Sigmoid colon (tissue), 7 donors: ENCODE measurements at places on chromosomes 16 and 17. TPM values are rescaled to one million over a fixed set of nuclear protein-coding genes. Genes with fewer than 3 reads are reported as not detected.

DNA sequence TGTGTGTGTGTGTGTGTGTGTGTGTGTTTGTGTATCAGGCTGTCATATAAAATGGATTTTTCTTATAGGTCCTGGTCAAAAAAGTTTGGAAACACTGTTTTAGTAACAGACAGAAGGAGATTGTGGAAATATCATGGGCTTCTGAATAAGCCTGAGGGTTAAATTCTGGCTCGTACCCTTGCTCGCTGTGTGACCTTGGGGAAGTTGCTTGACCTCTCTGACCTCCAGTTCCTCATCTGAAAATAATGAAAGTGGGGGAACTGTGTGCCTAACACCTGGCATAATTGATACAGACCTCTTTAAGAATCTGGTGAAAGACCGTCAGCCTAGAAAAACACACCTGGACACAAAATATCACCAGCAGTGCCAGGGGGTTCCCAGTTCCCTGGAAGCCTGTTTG lies 25.6 kb upstream of the PIK3R6 start:
- DNase-seq = no peak

Gene CFAP52
- 0.99 TPM for total RNA-seq

Gene SLC9A5
- total RNA-seq = 1.1 TPM

- no peak for DNase-seq
Measured at GRCh38 chr17:2419486-2419885, 18.6 kb upstream of the MNT start.

- no peak for DNase-seq
Measured at GRCh38 chr16:31061126-31061812, 12.8 kb downstream of the ZNF668 start.

DNA sequence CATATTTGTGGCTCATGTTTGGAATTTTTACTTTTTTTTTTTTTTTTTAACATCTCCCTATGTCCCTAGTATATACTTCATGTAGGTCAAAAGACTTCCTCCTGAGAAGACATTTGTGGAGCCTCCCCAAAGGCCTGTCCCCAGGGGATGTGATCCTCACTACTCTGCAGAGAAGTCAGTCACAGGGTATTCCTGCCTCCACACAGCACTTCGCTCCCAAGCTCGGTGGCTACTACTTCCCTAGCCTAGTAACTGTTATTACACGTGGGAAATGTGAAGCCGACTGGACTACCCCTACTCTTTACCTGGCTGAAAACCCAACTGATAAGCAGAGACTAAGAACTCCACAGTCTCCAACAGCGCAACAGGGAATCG lies 116.8 kb downstream of the HIC1 start:
- DNase-seq = peak; percentile 68

- no peak for DNase-seq
Measured at GRCh38 chr16:81243942-81244341, 5.5 kb downstream of the BCO1 start.

Gene CD300E
- 0.71 TPM for total RNA-seq

Gene TNFSF13
- 41.0 TPM for total RNA-seq

Gene KIF19
- total RNA-seq = not detected

- no peak for DNase-seq
Measured at GRCh38 chr17:27807567-27808470, 7.5 kb upstream of the NOS2 start.

DNA sequence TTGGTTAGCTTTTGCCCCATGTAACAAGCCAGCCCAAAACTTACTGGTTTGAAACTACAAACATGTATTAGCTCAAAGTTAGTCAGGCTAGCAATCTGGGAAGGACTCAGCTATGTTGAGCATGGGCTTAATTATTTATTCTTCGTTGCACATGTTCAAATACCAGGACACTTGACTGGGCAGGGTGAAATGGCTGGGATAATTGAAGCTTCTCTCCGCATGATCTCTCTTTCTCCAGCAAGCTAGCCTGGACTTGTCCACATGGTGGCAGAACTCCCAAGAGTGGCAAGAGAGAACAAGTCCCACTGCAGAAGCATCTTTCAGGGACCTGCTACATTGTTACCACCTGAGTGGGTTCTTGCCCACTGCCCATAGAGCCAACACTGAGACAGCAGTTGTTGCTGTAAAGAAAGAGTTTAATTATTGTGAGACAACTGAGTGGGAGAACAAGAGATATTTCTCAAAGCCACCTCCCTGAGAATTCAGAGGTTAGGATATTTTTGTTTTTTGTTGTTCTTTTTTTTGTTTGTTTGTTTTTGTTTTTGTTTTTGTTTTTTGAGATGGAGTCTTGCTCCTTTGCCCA lies 16.8 kb upstream of the ATF7IP2 start:
- DNase-seq = no peak

Gene SDK2
- total RNA-seq = 0.66 TPM

Gene RASL10B
- total RNA-seq = 5.5 TPM

- DNase-seq = no peak
Measured at GRCh38 chr17:41725134-41725533, 9.3 kb downstream of the HAP1 start.

DNA sequence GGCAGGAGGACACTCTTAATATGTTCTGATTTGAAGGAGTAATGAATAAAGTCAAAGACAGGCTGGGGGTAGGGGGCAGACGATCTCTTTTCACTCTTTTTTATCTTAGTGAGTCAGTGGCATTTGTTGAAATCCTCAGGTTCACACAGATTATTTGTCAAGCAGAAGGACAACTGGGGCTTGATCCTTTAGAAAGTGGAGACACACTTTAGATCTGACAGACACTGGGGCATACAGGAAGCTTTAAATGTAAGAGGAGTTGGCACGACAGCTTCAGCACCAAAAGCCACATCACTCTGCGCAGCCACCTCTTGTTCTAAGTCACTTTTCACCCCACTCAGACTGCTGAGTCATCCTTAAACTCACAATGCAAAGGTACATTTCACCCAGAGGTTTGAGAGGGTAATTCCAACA lies 121.5 kb downstream of the STXBP4 start:
- DNase-seq = no peak

GRCh38 chr17:8222380-8222629 lies 11.9 kb upstream of the AURKB start:
- no peak for DNase-seq

DNA sequence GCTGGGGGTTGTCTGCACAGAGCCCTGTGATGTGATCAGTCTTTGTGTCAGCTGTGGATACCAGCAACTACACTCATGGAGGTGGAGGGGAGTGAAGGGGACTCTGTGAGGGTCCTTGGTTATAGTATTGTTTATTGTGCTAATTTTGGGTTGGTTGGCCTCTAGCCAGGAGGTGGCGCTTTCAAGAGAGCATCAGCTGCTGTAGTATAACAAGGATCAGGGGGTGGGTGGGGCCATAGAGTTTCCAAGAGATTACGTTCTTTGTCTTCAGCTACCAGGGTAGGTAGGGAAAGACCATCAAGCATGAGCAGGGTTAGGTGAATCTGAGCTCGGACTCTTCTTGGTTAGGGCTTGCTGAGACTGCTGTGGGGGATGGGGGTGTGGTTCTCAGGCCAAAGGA lies 97.1 kb upstream of the HS3ST3A1 start:
- no peak for DNase-seq

DNA sequence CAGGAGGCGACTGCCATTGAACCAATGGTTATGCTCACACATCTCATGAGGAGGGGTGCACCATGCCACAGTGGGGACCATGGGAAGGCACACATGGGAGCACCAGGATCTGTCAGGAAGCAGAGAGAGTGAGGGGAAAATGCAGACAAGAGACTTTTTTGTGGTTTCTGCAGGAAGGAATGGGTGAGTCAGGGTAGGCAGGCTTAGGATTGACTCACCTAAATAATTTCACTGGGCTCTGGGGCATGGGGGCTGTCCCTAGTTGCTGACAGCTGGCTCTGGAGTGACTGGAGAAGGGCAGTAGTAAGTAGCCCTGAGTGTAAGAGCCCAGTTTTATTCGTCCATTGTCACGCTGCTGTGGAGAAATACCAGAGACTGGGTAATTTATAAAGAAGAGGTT lies 202.4 kb downstream of the AXIN2 start:
- DNase-seq = no peak

Gene COX6A2
- total RNA-seq = not detected

DNA sequence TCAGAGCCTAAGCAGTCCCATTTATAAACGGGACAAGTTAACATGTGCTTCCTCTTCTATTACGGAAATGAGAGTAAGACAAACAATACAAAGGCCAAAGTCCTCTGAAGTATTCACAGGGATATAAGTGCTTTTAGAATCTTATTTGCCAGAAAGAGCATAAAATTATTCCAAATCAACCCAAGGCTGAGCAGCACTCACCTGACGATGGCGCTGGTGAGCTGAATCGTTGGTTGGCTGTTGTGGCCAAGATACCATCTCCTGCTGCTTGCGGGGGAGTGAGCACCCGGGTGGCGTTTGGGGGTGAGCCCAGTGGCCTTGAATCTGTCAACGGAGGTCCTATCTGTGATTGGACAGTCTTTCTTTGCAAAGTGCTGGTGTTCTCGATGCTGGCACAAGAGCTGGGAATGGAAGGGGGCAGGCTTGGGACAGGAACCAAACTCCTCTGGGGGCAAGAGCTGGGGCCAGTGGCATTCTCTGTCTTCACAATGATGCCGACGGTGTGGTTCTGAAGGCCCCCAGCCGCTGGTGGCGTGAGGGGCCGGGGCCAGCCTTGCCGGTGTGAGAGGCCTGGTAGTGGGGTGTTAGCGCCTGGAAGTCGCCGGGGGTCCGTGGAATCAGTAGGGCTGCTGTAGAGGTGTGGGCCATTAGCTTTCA lies 9.5 kb upstream of the DHRS13 start:
- no peak for DNase-seq
